ENCODE measurements at places on chromosomes 7 and 10. TPM values are rescaled to one million over a fixed set of nuclear protein-coding genes. Genes with fewer than 3 reads are reported as not detected.
A peak's percentile ranks its signal among the peaks of the same experiment; 100 is the strongest.

ICA1 gene
- not detected for total RNA-seq

BRI3 gene
- total RNA-seq = 73.3 TPM

MYL10 gene
- total RNA-seq = not detected

CLCN1 gene
- total RNA-seq = not detected

HMX3 gene
- total RNA-seq = not detected

DNA sequence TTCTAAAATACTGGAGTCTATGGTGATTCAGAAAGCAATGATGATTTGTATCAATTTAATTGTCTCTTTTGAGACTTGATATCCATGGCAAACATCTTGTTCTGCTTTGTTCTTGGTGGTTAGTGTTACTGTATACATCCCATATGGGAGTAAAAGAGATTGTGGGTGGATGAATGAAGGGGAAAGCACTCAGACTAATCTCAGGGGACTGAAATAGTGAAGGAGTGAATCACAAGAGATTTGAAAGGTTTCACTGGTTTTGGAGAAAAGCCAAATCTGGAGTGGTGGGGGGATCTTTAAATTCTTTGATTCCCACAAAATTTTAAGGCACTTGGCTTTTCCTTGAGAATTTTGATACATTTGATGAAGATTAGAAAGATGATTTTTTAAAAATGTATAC is 369.4 kb downstream of the INHBA start:
- DNase-seq = peak; percentile 61

- DNase-seq = no peak
Measured at GRCh38 chr7:25714013-25714412, 438.0 kb upstream of the NFE2L3 start.

DNA sequence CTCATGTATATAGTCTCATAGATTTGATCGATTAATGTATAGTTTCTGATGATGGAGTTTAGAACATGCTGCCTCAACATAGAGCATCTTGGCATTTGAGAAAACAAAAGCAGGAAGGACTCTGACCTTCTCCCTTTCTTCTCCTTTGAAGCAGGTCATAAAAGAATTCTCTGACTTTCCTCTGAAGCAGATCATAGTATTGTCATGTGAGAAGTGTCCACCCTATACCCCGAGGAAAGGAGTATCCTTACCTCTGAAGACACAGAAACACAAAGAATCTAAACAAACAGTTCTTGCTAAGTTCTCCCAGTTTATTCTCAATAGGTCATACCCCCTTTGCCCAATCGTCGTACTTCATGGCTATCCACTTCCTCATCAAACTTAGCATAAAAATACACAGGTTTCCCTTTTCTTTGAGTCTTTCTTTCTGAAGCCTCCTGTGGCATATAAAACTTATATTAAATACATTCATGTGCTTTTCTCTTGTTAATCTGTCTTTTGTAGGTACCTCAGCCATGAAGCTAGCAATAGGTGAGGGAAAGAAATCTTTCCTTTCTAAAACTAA is 194.9 kb downstream of the REEP3 start:
- no peak for DNase-seq

- no peak for DNase-seq
Measured at GRCh38 chr10:16381083-16381482, 55.7 kb upstream of the PTER start.

- no peak for DNase-seq
Measured at GRCh38 chr10:71211775-71212317, 524 bp upstream of the UNC5B start.

- peak; percentile 41 for DNase-seq
Measured at GRCh38 chr10:122878799-122879338, 512 bp downstream of the FAM24B start.

DNA sequence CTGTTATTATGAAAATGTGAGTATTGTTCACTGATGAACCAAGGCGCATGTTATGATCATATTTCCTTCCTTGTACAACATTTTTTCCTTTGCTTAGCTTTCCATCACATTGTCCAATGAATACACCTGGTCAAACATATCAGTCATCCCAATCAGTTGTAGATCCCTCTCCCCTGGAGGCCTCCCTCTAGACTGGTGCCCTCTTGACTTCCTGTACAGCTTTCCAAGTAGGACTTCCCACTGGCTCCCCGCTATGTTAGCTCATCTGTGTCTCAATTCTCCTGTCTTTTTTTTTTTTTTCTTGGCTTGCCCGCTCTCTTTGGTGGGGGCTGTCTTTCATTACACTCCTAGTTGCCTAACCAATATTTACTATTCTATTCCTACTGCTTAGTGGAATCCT is 214.2 kb upstream of the NPY start:
- no peak for DNase-seq

DNA sequence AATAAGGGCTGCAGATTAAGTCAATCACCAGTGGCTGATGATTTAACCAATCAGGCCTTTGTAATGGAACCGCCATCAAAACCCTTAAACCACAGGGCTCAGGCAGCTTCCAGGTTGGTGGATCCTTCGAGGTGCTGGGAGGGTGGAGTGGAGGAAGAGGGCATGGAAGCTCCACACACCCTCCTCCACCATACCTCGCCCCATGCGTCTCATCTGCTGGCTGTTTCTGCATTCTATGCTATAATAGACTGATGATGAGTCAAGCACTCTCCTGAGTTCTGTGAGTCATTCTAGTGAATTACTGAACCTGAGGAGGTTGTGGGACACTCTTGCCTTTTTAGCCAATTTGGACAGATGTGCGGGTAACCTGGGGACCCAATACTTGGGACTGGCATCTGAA is 43.9 kb downstream of the CHST15 start:
- peak; percentile 24 for DNase-seq

DNA sequence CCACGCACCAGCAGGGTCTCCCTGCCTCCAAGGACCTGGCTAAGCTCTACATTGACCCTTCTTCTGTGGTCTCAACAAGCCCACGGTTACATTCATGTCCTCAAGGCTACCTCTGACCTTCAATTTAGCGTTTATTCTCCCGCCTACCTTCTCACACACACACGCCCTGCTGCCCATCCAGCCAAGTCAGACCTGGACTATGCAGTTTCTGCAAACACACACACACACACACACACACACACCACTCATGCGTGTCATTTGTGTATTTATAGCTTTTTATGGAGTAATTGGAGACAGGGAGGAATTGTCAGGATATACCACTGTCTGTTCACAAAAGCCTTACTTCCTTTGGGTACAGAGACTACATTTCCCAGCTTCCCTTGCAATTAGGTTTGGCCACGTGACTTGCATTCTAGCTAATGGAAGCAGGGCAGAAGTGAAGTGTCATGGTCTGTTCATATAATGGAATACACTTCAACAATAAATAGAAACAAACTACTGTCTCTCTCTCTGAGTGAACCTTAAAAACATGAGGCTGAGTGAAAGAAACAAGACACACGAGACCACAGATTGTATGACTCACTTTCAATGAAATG is 53.8 kb upstream of the CPXM2 start:
- peak; percentile 79 for DNase-seq
